Cerebellar nuclear complex (tissue), 1 donor: ENCODE measurements at places on chromosomes 7 and 10.
A peak's percentile ranks its signal among the peaks of the same experiment; 100 is the strongest.

DNA sequence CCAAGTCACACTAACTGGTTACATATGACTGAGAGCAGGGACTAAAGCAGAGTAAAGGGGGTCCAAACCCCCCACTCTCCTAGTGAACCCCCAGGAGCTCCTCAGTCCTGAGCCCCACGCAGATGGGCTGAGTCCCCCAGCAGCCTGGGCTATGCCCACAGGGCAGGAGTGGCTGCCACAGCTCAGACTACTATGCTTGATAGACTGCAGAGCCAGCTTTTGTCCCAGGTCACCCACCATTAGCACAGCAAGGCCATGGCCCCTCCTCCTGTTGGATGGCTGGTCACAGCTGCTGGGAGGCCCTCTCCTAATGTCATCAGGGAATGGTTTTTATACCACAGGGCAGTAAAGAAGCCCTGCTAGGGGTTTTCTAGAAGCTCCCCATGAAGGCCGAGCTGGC is 46.3 kb upstream of the FGFR2 start:
- no peak for DNase-seq

DNA sequence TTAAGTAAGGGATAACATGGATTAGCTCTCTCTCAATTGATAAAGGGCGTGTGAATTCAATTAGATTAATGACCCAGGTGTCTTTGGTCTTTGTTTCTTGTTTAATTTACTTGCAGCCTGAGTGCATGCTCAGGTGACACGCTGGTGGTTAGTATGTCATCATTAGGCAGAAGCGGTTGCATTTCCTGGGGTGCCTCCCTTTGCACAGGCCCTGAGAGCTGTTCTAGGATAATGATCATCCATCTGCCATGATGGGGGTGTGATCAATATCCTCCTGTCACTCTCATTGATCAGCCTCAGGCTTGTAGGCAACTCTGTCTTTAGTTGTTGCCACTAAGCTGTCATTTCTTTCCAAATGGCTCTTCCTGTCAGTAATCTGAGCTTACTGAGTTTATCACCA is 99.6 kb upstream of the NPS start:
- DNase-seq = no peak

- DNase-seq = no peak
Observed at GRCh38 chr7:17638727-17639126, 301.6 kb downstream of the SNX13 start.

- no peak for DNase-seq
Observed at GRCh38 chr7:155053002-155053401, 17.1 kb upstream of the HTR5A start.

DNA sequence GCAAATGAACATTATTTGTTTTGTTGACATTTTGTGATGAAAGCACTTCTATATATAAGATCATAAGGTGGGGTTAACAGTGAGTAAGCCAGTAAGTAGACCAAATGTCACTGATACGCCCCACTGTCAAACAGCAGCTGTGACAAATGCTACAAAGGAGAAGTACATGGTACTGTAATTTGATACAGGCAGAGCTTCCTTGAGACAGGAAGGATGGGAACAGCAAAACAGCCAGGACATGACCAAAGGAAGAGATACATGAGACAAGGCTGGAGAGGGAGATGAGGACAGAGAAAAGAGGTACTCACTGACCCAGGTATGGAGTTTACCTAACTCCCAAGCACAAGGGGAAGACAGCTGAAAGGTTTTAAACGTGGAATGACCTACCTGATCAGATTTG is 127.0 kb downstream of the SRPK2 start:
- DNase-seq = no peak

DNA sequence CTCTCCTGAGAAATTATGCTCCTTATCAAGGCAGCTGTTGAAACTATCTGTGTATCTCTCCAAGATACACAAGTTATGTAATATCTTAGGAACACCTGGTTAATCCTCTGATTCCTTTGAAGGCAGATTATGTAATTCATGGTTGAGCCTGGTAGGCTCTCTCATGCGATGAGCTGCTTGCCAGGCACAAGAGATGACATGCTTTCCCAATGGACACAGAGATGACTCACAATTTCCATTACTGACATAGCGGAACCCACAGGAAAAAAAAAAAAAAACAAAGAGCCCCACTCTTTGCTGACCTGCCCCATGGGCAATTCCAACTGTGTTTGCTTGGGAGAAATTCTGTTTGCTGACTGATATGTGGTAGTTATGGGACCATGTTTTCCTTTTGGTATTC is 736.4 kb upstream of the PHF14 start:
- no peak for DNase-seq

GRCh38 chr7:45415265-45415664 is 158.9 kb upstream of the ADCY1 start:
- no peak for DNase-seq

GRCh38 chr10:132868995-132869394 is 73.4 kb downstream of the CFAP46 start:
- no peak for DNase-seq

DNA sequence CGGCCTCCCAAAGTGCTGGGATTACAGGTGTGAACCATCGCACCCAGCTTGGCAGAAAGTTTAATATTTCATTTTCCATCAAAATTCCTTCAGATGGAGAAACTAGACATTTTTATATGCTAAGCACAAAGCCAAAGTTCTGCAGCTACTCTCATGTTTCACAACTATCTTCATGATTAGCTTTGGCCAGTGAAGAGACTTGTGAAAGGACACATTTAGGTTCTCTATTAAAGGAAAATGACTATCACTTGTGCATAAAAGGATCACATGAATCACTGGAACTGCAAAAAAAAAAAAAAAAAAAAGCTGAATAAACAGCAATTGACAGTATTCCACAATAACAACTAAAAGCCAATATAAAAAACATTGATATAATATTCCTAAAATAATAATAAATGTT is 16.2 kb downstream of the FGFBP3 start:
- no peak for DNase-seq

DNA sequence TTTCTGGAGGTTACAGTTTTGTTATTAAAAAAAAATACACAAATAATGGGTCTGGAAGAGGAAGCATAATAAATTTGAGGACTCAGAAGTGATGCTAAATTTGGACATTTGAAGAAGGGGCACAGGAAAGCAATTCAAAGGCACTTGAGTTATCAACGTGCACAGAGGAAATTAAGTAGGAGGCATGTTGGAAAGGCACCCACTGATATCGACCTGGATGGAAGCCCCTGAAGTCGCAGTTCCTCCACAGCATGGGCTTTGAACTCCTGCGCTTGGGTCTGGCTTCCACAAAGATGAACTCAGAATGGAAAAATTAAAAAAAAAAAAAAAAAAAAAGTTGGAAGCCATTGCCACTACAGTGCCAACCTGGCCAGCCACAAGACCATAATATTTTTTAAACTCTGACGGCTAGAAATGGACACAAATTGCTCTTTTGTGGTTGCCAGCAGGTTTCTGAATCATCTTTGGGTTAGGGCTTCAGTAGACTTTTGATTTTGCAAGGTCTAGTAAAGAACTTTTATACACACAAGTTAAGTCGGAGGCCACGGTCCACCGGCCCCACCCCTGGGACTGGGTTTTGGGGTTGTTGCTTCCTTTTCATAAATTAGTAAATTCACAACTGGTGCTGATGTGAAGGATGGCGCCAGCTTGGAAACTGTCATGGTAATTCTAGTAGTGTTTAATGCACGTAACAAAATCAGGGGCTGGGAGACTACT is 21.6 kb downstream of the JCAD start:
- DNase-seq = no peak

DNA sequence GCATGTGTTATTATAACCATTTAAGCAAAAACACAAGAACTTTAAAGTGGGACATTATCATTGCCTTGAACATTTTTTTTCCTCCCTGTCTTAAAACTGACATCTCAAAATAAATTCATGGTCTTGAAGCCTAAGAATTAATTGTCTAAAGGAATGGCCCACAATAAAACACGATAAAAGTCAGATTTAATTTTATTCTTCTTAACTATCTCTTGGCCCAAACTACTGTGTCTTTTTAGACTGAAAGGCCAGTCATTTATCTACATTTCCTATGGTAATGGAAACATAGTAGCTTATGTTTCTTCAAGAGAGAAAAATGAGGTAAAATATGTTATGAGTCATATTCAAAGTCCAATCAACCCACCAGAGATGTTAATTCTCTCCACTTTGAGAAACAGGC is 24.4 kb upstream of the ETV1 start:
- DNase-seq = no peak

GRCh38 chr10:21757185-21757901 is 223.3 kb downstream of the MLLT10 start:
- no peak for DNase-seq

- no peak for DNase-seq
Observed at GRCh38 chr7:43758822-43759683, 573 bp downstream of the BLVRA start.

GRCh38 chr7:93147363-93147762 is 822 bp downstream of the SAMD9L start:
- no peak for DNase-seq

- peak; percentile 96 for DNase-seq
Observed at GRCh38 chr10:89251409-89252224, at the start of gene LIPA. Gene LIPA, minus strand, starts transcription at chr10:89251775. Its CDS starts 4,127 bp downstream, at chr10:89247648.

DNA sequence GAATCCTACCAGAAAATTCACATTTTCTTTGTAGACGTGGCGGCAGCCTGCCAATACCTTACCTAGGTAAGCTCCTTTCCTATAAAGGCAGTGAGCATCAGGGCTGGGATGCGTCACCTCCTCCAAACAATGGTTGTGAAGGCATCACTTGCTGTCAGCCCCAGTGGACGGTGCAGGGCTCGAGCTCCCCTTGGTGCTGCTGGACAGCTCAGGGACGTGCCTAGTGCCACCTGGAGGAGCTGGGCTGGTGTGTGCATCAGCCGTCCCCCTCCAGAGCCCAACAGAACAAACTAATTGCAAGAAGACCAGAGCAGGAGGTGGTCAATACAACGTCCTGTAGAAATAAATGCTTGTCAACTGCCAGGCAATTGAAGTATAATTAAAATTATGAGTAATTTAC is 517.5 kb upstream of the FOXK1 start:
- DNase-seq = no peak

- DNase-seq = no peak
Observed at GRCh38 chr10:90963331-90963730, 42.4 kb upstream of the ANKRD1 start.

- DNase-seq = no peak
Observed at GRCh38 chr10:74825371-74826141, 844 bp upstream of the KAT6B start.

DNA sequence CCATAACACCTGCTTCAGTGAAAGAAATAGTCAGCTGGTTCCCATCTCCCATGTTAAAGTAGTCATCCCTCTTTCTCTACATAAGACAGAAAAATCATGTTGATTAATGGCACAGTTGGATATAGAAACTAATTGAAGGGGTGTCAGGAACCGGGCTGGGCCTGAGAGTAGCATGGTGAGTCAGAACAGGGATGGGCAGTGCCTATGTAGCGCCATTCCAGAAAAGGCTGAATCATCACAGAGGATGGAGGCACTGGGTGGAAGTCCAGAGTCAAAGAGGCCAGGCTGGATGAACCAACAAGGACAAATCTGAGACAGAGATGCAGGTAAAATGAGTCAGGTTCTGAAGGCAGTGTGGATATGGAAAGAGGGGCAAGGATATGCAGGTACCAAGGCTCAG is 201.2 kb downstream of the LHFPL3 start:
- no peak for DNase-seq

DNA sequence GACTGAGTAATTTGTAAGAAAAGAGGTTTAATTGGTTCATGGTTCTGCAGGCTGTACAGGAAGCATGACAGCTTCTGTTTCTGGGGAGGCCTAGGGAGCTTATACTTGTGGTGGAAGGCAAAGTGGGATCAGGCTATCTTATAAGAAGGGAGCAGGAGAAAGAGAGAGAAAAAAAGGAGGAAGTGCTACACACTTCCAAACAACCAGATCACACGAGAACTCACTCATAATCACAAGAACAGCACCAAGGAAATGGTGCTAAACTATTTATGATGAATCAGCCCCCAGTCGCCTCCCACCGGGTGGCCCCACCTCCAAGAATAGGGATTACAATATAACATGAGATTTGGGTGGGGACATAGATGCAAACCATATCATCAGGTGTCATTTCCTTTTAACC is 89.1 kb upstream of the KCNMA1 start:
- no peak for DNase-seq
